ENCODE measurements at places on chromosomes 7 and 10.

DNA sequence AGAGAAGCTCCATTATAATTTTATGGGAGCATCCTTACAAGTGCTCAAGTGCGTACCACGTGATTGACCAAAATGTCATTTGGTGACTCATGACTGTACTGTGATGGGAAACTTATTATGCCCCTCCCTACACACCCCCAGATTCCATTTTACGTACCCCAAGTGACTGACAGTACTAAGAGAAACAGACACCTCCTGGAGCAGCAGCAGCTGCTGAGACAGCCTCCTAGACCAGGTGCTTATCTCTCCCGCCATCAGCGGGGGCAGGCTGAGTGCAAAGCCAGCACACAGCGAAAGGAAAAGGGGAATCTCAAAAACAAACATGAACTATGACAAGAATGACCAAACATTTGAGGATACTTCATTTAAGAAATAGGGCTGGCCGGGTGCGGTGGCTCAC is 4.2 kb upstream of the ADAM12 start:
- no peak for DNase-seq

DNA sequence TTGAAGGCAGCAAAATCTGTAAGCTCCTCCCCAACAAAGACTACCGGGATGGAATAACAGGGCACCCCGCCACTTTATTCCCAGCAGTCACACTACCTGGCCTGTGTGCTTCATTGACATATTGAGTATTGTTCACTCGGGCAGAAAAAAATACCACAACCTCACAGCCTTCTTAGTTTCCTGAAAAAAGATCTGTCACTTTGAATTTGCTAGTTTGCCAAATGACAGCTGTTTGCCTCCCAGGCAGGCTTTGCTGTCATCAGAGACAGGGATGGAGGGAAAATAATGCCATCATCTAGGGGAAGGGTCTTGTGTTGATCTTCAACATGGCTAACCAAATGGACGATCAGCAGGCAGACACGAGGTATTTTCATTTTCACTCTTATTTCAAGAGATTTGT is 26.9 kb downstream of the BMPER start:
- no peak for DNase-seq

GRCh38 chr10:51168086-51168815 is 94.0 kb downstream of the PRKG1 start:
- DNase-seq: no peak

DNA sequence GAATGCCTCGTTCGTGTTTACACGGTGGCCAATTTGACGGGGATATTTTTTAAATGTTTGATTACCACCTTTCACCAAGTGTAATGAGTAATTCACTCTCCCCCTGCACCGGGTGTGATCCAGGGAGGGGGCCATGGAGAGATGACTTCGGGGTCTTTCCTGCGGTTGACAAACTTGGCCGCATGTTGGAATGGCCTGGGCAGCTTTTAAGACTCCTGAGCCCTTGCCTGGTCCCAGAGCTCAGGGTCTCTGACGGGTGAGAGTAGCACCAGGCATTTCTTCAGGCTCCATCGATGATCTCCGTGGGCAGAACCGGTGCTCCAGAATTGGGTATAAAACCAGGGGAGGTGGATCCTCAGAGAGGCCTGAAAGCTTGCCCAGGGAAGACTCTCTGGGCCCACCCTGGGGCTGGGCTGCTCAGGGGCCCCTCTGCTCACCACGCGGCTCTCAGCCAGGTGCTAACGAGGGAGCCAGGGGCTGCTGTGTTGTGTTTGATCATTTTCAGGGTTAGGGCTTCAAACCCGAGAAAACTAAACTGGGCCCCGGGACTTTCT is 882 bp downstream of the ZNF282 start:
- no peak for DNase-seq

DNA sequence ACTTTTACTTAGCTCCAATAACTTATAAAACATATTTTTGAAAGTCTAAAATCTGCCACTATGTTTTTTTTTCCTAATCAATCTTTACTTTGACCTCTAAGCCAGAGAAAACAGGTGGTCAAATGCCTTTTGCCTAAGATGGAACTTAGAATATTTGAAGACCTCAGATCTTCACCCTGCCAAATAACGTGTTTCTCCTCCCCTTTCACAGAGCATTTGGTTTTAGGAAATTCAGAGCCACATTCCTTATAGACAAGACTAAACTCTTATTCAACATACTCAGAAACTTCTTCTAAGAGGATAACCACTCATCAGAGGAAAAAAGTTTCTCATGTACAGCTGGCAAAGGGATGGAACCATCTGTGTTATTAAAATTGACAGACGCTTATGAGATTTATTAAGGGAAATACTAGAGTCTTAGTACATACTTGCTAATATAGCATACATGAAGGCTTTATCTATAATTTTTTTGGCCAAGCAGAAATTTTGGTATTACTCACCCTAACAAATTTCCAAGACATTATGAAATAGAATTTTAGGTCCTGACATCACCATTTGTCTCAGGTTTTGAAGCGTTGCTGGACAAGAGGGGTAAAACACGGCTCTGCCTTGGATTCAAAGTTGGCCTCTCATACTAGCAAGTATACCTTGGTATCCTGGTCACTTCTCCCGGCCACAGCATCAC is 2.6 kb upstream of the EGFR start:
- no peak for DNase-seq

DNA sequence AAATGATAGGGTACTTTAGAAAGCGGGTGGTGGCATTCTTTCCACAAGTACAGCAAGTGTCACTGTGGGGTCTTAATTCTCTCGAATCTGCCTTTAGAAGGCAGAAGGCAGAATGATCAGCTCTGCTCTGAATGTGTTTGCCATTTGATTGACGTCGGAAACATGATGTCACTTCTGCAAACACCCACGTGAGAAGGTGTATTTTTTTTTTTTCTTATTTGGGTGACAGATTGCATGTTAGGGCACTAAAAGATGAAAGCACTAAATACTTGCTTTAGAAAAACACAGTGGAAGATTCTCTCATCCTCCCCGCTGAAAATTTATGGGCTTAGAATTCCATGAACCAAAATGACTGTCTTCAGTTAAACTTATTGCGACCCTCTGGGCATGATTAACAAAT is 150.2 kb downstream of the TCF7L2 start:
- no peak for DNase-seq

DNA sequence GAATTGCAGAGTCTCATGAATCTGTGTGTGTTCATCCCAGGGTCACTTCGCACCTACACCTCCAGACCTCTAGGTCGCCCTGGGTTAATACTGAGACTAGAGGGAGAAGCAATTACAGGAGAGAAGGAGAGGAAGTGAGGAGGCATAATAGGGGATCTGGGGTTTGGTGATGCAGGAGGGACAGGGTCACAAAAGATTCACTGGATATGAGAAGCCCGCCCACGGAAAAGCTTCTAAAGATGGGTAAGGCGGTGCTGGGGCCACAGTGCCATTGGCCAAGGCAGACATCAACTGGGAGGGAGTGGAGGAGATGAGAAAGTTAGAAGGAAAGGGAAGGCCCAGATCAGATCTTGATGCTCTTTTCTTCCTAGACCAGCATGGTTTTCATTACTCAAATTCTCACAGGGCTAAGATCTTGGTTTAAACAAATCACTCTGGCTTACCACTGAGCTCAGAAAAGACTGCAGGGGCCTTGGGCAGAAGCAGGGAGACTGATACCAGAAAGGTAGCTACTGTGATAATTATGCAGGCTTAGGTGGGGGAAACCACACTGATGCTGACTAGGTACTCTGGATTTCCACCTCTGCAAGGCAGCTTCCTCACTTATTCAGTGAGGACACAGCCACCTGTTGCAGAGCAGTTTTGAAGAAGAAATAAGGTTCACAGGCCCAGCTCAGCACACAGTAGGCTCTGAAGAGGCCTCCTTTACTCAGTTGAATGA is 17.4 kb upstream of the ZNF273 start:
- no peak for DNase-seq

DNA sequence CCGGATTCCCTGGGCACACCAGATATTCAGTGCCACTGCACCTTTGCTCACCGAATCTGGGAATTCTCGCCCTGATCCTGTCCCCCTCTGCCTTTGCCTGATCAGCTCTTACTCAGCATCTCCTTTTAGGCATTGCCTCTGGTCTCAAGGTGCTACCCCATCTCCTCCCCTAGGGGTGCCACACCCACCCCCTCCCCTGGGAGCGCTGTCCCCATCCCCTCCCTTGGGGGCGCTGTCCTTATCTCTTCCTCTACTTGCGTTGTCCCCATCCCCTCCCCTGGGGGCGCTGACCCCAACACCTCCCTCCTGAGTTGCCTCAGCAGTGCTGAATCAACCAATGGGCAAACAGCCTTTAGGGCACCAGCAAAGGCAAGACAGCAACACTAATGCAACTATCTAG is 686.9 kb upstream of the FOXK1 start:
- DNase-seq: no peak

- DNase-seq: no peak
Measured at GRCh38 chr10:77038407-77038806, 599.2 kb downstream of the KCNMA1 start.

DNA sequence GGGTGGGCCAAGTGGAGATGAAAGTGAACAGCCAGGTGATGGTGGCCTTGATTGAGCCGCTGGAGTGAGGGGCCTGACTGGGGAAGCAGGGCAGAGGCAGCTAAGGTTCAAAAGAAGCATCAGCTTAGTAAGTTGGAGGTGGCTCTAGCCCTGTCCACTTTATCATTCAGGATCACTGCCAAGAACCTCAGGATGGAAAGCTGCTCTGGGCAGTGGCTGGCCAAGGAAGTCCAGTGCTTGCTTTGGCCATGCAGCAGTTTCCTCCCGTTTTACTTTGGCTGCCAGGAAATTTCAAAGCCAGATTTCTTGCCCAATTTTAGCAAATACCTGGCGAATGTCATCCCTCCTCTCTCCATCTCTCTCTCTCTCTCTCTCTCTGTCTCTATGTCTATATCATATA is 384.9 kb downstream of the PLXNA4 start:
- no peak for DNase-seq

- no peak for DNase-seq
Measured at GRCh38 chr10:68876246-68877138, 24.6 kb upstream of the DDX50 start.

DNA sequence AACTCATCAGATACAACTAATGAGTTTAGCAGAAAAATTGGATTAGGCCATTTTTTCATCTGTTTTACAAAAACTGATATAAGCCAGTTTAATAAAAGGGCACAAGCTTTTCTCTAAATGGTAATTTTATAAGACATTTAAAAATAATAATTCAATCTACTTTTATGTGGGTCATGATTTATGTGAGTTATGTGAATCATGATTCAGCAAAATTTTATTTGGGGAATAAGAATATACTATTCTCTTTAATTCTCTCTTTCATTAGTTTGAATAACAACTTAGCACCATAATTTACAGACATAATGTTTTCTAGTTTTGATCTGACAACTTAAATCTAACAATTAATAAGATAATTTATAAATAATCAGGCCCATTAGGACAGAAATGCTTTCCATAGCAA is 63.8 kb upstream of the TEX47 start:
- DNase-seq: no peak

DNA sequence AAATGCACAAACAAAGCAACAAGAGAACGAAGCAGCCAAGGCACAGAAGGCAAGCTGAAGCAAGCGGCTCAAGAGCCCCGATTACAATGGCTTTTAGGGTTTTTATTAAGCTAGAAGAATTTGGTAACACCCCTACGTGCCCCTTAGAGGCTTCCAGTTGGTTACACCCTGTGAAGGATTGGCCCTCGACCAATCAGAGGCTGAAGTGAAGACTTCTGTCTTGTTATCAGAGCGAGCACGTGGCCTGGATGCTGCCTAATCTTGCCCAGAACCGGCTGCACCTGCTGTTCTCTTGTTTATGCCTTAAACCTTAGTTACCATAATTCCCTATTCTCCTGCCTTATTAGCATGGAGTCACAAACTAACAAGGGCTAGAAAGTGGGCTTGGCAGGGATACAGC is 21.4 kb downstream of the KCNK18 start:
- no peak for DNase-seq

DNA sequence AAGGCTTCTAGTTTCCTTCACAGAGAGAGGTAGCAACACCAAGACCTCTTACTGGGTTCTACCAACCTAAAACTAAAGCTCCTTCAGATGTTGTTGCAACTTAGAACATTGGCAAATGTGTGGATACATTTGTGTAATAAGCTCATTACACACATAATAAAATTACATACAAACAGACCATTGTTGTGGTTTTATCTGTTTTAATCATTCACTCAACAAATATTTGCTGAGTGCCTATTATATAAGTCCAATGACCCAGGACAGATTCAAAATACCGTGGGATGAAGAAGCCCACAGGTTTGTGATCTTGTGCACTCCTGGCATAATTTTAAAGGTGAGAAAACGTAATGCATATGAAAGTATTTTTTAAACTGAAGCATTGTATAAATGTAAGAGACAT is 160.4 kb upstream of the NPVF start:
- no peak for DNase-seq

DNA sequence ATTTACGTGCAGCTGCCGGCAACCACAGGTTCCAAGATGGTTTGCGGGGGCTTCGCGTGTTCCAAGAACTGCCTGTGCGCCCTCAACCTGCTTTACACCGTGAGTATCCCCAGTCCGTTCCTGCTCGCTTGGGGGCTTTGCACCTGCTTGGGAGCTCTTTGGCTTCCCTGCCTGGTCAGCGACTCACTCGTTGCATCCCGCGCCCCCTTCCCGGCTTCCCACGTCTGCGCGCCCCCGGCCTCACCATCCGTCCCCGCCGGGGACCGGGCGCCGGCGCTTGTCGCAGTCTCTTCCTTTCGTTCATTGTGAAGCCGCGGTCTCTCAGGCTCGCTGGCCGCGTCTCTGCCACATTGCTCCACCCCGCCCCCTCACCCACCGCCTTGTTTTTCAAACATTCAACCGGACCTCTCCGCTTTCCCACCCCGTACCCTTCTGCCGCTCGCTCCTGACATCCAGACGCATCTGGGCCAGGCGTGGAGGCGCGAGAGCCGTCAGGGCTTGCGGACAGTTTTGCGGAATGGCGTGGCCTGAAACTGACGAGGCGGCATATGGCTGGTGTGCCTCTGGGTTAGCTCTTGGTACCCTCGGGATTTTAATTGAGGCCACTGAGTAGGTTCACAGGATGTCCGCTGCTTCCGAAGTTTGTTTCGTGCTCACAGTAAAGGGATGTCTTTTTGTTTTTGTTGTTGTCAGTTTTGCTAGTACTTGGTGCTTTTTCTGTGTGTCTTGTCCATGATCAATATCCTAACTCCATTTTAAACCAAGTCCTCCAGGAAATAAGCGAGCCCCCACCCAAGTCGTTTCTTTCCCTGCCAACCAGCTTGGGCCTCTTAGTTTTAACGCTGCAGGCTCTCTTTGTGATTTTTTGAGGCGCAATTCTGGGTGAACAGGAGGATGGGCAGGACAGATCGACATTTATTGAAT is 639 bp downstream of the TSPAN13 start:
- no peak for DNase-seq

GRCh38 chr7:128894101-128894440 is 16.4 kb downstream of the KCP start:
- no peak for DNase-seq

DNA sequence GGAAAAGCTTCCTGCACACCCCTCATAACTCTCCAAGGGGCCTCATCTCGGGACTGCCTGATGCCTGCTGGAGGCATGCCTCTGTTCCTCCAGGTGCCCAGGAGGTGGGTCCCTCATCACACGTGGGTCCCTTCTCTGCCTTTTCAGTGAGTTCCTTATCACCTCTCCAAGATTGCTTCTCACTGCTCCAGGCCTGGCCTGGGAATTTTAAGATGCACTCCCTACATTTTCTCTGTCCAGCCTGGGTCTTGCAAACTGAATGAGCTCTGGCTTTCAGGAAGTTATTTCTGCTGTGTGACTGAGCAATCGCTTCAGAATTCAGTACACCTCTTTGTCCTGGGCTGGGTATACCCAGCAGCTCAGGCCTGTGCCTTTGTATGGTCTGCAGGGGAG is 43.8 kb downstream of the LRRC18 start:
- DNase-seq: no peak

- no peak for DNase-seq
Measured at GRCh38 chr7:139394540-139394939, 34.8 kb downstream of the LUC7L2 start.

- no peak for DNase-seq
Measured at GRCh38 chr10:63481815-63482421, 16.1 kb upstream of the JMJD1C start.

Measured in stimulated activated CD8-positive, alpha-beta memory T cell treated with anti-CD3 and anti-CD28 coated beads, Interleukin-15, amount 100 ng/mL, for 1 hour (primary cell).